ENCODE measurements at places on chromosomes 13 and 19. TPM values are rescaled to one million over a fixed set of nuclear protein-coding genes. Genes with fewer than 3 reads are reported as not detected.

DNA sequence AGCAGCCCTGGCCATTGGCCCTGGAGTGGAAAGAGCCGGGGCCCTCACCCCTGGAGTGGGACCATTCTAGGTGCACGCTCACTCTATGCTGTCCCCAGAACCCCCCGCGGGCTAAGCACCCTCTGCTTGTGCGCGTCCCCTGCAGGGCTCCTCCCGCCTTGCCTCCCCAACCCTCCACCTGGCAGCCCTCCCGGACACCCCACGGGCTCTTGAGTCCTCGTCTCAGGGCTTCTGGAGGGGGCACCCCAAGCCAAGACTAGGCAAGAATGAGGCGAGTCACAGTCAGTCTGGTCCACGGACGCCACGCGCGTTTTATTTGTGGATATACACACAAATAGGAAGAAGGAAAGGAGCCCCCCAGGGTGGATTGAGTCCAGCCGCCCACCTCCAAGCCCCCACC, 7.0 kb upstream of the TMEM161A start:
- H3K4me3 ChIP-seq, result no peak overlapping the region
- no peaks in the 10 kb centered on the region for H3K36me3 ChIP-seq
- H3K27me3 ChIP-seq, result peaks cover 2% of the 10 kb centered on the region

GRCh38 chr13:76874479-76874878, 11.7 kb downstream of the KCTD12 start:
- peaks cover 13% of the 10 kb centered on the region for H3K4me1 ChIP-seq
- no peaks in the 10 kb centered on the region for H3K36me3 ChIP-seq
- peaks cover 5% of the 10 kb centered on the region for H3K27me3 ChIP-seq
- no peak overlapping the region for H3K27ac ChIP-seq
- H3K4me3 ChIP-seq, result no peak overlapping the region

- peaks cover 9% of the 10 kb centered on the region for H3K4me1 ChIP-seq
- H3K4me3 ChIP-seq, result no peak overlapping the region
- H3K36me3 ChIP-seq, result peaks cover 15% of the 10 kb centered on the region
- H3K27me3 ChIP-seq, result peaks cover 1% of the 10 kb centered on the region
- H3K27ac ChIP-seq, result no peak overlapping the region
These were observed 132.9 kb downstream of the PAN3 start for GRCh38 chr13:28271056-28271840.

DNA sequence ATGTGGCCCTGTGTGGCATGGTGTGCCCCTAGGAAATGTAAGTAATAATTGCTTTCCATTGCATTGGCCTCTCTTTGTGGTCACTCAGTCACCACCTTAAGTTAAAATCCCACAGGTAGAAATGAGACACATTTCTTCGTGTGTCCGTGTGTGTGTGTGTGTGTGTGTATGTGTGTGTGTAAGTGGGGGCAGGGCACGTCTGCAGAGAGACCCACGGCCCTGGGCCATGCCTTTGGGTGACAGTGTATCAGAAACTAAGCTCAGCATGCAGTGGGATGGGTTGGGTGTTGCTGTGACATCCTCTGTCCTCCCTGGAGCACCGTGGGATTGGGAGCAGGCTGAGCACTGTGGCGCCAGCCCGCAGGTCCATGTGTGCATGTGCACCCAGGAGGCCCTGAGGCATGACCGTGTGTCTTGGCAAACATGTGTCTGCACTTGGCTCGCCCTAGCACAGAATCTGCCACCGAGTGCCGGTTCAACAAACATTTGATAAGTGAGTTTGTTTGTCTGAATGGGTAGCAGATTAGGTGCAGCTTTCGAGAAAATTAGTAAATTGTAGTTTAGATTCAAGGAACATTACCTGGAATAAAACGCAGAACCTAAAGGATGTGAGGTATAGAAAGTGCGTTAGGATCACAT, 91.8 kb downstream of the WTIP start:
- no peak for DNase-seq
- no peak overlapping the region for H3K4me3 ChIP-seq
- peaks cover 5% of the 10 kb centered on the region for H3K36me3 ChIP-seq

GRCh38 chr19:16283210-16284061, 41.2 kb upstream of the KLF2 start:
- no peaks in the 10 kb centered on the region for H3K36me3 ChIP-seq
- peaks cover 27% of the 10 kb centered on the region for H3K27me3 ChIP-seq
- peak overlapping the region; percentile 91 for H3K27ac ChIP-seq

Gene PNMA8B
- total RNA-seq, result 0.05 TPM
